Left colon (tissue), 2 donors: ENCODE measurements at places on chromosomes 4 and X. TPM values are rescaled to one million over a fixed set of nuclear protein-coding genes. Genes with fewer than 3 reads are reported as not detected.

The MEPE gene
- total RNA-seq, result not detected

DNA sequence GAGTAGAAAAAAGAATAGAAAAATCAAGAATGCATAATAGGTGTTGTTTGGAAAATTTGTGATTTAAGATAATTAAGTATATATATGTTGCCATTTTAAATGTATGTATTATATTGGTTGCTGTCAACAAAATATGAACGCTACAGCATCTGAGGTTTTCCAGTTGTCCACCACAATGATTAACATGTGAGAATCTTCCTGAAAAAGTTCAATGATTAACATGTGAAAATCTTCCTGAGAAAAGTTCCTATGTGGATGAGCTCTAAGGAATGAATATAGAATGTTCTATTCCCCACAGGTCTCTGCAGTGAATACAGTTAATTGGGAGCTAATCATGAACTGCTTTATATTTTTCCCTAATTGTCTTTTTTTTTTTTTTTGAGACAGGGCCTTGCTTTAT lies 214.7 kb downstream of the CBR4 start:
- DNase-seq, result no peak

The TECRL gene
- not detected for total RNA-seq

- no peak for DNase-seq
Measured at GRCh38 chr4:66887061-66887460, 658.2 kb downstream of the CENPC start.

- DNase-seq, result no peak
Measured at GRCh38 chr4:159077702-159078495, 25.0 kb upstream of the RAPGEF2 start.

DNA sequence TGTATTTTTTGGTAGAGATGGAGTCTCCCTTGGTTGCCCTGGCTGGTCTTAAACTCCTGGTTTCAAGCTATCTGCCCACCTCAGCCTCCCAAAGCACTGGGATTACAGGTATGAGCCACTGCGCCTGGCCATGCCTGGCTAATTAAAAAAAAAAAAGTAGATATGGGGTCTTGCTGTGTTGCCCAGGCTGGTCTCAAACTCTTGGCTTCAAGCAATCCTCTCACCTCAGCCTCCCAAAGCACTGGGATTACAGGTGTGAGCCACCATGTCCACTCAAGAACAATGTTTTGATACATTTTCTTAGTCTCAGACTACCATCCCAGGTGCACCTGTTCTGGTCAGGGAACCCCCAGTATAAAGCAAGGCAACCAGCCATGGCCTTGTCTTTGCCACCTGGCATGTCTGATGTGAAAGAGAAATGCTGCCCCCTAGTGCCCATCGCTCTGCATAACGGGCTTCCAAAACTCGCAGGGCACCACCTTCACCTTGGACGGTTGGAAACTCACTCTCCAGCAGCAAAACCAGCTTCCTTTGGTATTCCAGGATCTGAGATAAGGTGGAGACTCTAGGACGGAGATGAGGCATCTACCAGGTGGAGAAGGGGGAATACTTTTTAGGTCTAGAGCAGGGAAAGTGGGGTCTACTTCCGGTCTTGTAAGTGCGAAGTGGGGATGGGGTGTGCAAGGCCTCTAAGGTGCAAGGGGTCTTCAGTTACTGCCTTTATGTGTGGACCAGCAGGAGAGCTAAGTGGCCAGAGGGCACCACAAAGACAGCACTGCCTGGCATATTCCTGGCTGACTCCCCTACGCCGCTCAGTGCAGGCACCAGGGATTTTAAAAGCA lies 47.7 kb upstream of the AFAP1 start:
- DNase-seq, result peak; percentile 66

- no peak for DNase-seq
Measured at GRCh38 chr4:749698-750666, 44.4 kb downstream of the PCGF3 start.

DNA sequence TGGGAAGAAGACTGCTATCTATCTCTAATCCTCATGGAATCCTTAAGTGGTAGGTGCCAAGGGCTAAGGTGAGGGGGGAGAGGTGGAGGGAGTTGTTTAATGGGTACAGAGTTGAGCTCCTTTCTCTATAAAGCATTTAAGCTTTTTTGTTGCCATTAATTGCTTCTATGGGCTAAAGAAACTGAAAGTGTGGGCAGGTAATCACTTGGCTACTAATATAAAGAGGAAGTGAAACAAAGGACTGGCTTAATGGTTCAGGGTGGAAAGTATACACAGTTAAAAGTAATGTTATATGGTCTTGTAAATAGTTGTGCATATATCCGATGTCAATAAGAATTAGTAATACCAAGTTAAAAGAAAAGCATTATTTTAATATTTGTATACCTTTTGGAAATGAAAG lies 83.9 kb downstream of the POLA1 start:
- no peak for DNase-seq

The CD40LG gene
- total RNA-seq, result 0.75 TPM

- DNase-seq, result no peak
Measured at GRCh38 chr4:146978641-146979040, 33.0 kb upstream of the TTC29 start.

- no peak for DNase-seq
Measured at GRCh38 chr4:94216394-94216793, 8.7 kb downstream of the SMARCAD1 start.

The APELA gene
- total RNA-seq, result not detected

DNA sequence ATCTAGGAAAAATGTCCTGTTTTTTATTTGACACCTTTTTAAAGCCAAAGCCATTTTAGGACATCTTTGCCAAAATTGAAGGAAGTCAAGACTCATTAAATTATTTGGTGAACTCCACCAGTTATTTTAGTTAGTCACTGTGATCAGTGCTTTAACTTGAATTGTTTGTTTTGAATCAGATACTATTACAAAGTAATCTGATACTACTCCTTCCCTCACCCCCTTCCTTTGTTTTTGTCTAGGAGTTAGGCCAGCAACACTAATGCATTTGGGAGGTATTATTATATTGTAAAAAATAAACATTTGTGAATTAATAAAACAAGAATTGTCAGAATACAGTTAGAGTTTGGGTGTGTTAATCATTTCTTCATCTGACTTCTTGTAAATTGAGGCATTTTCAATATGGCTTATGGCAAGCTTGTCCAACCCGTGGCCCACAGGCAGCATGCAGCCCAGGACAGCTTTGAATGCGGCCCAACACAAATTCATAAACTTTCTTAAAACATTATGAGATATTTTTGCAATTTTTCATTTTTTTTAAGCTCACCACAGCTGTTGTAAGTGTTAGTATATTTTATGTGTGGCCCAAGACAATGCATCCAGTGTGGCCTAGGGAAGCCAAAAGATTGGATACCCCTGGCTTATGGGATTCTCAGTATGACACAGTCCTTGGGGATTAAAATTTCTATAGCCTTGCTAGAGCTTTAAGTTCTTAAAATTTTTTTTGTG lies 182.2 kb downstream of the BMPR1B start:
- DNase-seq, result no peak
